ENCODE measurements at places on chromosomes 6 and 20.

GRCh38 chr6:158923805-158924498, 76.0 kb downstream of the RSPH3 start:
- DNase-seq: no peak

GRCh38 chr20:40766790-40767614, 78.0 kb upstream of the MAFB start:
- no peak for DNase-seq

- no peak for DNase-seq
Observed at GRCh38 chr6:36609582-36609981, 15.4 kb downstream of the SRSF3 start.

- DNase-seq: no peak
Observed at GRCh38 chr6:40247516-40248115, 313.4 kb upstream of the MOCS1 start.

DNA sequence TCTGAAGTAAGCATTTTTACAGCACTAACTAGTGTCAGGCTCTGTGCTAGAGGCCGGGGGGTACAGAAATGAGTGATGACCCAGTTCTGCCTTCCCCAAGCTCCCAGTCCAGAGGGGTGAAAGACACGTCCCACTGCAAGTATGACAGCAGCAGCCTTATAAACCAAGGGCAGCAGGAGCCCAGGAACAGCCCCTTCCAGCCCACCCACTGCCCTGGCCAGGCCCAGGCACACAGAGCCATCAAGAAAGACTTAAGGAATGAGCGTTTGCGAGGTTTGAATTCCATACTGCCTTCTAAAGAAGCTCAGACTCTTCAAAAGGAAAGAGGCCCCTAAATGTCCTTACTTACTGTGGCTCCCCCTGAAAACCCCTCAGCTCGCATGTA, 10.0 kb downstream of the TRERF1 start:
- no peak for DNase-seq

GRCh38 chr6:2861060-2861821, 19.6 kb upstream of the SERPINB1 start:
- no peak for DNase-seq

Measured in skeletal muscle cell (primary cell).